ENCODE measurements at places on chromosomes 11 and 22. TPM values are rescaled to one million over a fixed set of nuclear protein-coding genes. Genes with fewer than 3 reads are reported as not detected.

POU2AF2 gene
- total RNA-seq = not detected

MAJIN gene
- not detected for total RNA-seq

RAB38 gene
- 86.4 TPM for total RNA-seq

RAPSN gene
- not detected for total RNA-seq

SYCE3 gene
- total RNA-seq = 1.1 TPM

TBC1D22A gene
- 26.8 TPM for total RNA-seq

ZBED4 gene
- total RNA-seq = 17.5 TPM

CSNK2A3 gene
- total RNA-seq = 0.33 TPM

SCO2 gene
- not detected for total RNA-seq

MYH9 gene
- 720 TPM for total RNA-seq

THY1 gene
- total RNA-seq = 9.2 TPM

ZC3H12C gene
- 5.1 TPM for total RNA-seq

ZP1 gene
- not detected for total RNA-seq

TUB gene
- 1.3 TPM for total RNA-seq

MPPED2 gene
- not detected for total RNA-seq

GPR83 gene
- 0.07 TPM for total RNA-seq

CHCHD10 gene
- total RNA-seq = 7.2 TPM

MYO7A gene
- not detected for total RNA-seq

SMDT1 gene
- total RNA-seq = 4.7 TPM

EHBP1L1 gene
- total RNA-seq = 40.9 TPM

GVQW3 gene
- total RNA-seq = 0.28 TPM

CALCA gene
- not detected for total RNA-seq

OR8B12 gene
- not detected for total RNA-seq

RIC8A gene
- 101 TPM for total RNA-seq

RHOD gene
- total RNA-seq = 363 TPM

VPREB1 gene
- not detected for total RNA-seq

KCNQ1 gene
- 1.6 TPM for total RNA-seq

GGTLC2 gene
- not detected for total RNA-seq

OR51A4 gene
- not detected for total RNA-seq

LUZP2 gene
- 0.07 TPM for total RNA-seq

QSER1 gene
- total RNA-seq = 13.9 TPM

KRTAP5-9 gene
- not detected for total RNA-seq

HBB gene
- total RNA-seq = not detected

PTPRCAP gene
- not detected for total RNA-seq

OR51F1 gene
- total RNA-seq = not detected

MS4A6A gene
- total RNA-seq = not detected

NCAM1 gene
- total RNA-seq = not detected

UCP2 gene
- total RNA-seq = 39.6 TPM

OR56A3 gene
- total RNA-seq = not detected

NDUFS8 gene
- total RNA-seq = 204 TPM

FGF4 gene
- not detected for total RNA-seq

RAB39A gene
- not detected for total RNA-seq

MAP6 gene
- 0.37 TPM for total RNA-seq

SF1 gene
- total RNA-seq = 130 TPM

SERHL2 gene
- total RNA-seq = 5.8 TPM

KREMEN1 gene
- 30.4 TPM for total RNA-seq

SELENOH gene
- 240 TPM for total RNA-seq

GPHA2 gene
- total RNA-seq = not detected

TRIM49C gene
- not detected for total RNA-seq

VSIG2 gene
- total RNA-seq = 0.63 TPM

CCDC15 gene
- total RNA-seq = 2.5 TPM

CFAP300 gene
- total RNA-seq = 6.1 TPM

MUC6 gene
- not detected for total RNA-seq

ELMOD1 gene
- not detected for total RNA-seq

SLC1A2 gene
- total RNA-seq = not detected

BEST1 gene
- total RNA-seq = not detected

SLC15A3 gene
- total RNA-seq = 0.07 TPM

TMPRSS5 gene
- total RNA-seq = not detected

Measured in airway epithelial cell (primary cell).